ENCODE measurements at places on chromosomes 4 and X. TPM values are rescaled to one million over a fixed set of nuclear protein-coding genes. Genes with fewer than 3 reads are reported as not detected.

DNA sequence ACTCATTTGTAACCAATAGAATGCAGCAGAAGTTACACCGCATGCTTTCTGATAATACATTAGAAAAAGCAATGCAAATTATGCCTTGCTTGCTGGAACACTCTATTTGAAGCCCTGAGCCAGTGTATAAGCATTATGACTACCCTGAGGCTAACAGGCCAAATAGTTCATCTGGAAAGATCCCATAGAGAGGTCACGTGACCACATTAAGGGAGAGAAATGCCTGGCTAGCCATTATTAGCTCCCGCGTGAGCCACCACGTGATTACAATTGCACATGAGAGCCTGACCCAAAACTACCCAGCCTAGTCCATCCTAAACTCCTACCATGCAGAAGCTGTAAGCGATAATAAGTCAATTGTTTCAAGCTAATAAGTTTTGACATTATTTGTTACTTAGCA, 472.9 kb upstream of the GALNTL6 start:
- DNase-seq = no peak

DNA sequence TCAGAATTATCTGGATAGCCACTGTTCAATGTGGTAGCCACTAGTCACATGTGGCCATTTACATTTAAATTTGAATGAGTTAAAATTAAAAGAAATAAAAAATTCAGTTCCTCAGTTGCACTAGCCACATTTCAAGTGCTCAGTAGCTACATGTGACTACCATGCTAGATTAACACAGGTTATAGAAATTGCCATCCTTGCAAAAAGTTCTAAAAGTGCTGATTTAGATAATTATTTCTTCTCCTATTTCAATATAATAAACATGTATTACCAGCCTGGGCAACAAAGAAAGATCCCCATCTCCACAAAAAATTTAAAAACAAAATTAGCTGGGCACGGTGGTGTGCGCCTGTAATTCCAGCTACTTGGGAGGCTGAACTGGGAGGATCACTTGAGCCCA, 11.7 kb upstream of the STAG2 start:
- DNase-seq = no peak

Gene SPIN2A
- 3.4 TPM for polyA plus RNA-seq

DNA sequence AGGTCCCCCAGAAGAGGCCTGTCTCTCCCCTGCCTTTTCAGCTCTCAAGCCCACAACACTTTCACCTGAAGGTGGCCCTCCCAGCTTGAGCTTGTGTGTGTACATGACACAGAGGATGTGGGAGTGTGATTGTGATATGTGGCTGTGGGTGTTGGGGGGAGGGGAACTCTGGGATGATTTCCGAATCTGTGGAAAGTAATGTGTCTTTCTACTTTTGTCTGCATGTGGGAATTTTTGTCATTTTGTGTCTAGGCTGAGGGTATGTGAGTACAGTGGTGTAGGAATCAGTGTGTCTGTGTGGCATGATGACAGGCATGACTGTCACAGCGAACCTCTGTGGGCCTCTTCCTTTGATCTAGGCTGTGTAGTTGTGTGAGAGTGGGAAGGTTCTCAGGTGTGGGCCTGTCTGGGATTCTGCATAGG, 6.4 kb downstream of the SYP start:
- no peak for DNase-seq

Gene ANKRD50
- 69.0 TPM for polyA plus RNA-seq

DNA sequence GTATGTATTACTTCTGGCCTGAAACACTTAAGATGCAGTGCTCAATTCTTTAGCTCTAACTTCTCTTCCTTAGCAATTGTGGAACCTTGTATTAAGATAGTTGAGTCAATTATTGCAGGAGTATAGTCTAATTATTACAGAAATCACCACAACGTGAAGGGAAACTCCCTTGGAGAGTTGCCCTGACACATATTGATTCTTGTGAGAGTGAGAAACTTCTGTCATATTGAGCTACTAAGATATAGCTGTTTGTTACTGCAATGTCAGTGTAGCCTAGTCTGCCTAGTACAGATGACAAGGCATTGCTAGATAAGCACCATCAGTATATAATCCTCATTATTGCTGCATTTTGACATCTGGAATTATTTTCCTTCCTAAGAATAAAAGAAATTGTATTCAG, 82.7 kb upstream of the TEX13C start:
- DNase-seq = no peak

GRCh38 chr4:6093671-6094070, 75.4 kb upstream of the C4orf50 start:
- no peak for DNase-seq

GRCh38 chr4:1980561-1981041, 28.2 kb downstream of the NELFA start:
- peak; percentile 19 for DNase-seq

Gene NIPAL1
- 4.1 TPM for polyA plus RNA-seq

GRCh38 chr4:16739997-16740624, 158.3 kb downstream of the LDB2 start:
- no peak for DNase-seq

Gene AVPR2
- polyA plus RNA-seq = 0.84 TPM

- DNase-seq = no peak
These were observed 102.5 kb upstream of the NDST4 start for GRCh38 chr4:115215935-115216334.

- no peak for DNase-seq
These were observed 213.2 kb upstream of the UGT8 start for GRCh38 chr4:114385195-114385985.

DNA sequence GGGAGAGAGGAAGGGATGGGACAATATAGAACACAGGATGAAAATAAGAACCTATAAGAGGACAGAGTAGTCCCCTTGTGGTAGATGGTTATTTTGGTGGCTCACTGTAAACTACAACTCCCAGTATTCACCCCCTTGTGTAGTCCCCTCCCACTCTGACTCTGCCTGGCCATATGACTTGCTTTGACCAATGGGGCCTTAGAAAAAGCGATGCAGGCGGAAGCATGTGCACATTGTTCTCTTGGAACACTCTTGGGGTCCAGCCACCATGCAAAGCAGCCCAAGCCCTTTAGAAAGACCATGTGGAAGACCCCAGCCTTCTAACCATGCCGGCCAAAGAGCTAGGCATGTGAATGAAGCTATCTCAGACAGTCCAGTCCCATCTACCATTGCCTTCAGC, 415.0 kb downstream of the BCOR start:
- DNase-seq = no peak

GRCh38 chrX:679291-679979, 48.8 kb downstream of the SHOX start:
- DNase-seq = no peak

DNA sequence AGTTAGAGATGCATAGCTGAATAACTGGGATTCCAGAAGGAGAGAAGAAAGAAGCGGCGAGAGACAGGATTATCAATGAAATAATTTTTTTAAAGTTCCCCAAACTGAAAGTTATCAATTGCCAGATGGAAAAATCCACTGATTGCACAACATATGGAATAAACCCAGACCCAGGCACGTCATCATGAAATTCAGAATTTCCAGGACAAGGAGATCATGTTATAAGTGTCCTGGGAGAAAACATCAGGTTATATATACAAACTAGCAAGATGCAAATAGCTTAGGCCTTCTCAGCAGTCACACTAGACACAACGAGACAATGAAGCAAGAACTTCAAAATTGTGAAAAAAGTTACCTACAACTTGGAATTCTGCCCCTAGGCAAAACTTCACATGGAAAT, 200.0 kb downstream of the PALLD start:
- no peak for DNase-seq

DNA sequence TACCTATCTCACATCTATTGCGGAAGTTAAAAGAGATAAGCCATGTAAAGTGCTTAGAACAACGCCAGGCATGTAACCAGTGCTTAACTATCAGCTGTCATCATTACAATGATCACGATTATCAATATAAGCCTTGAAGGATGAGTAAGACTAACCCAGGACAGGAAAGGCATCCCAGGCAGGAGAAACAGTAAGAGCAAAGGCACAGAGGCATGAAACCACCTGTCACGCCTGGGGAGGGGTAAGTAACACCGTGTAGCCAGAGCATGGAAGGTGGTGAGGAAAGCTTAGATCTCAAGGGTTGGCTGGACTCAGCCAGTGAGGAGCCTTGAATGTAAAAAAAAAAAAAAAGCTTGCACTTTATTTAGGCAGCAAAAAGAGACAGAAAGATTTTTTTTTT, 71.7 kb upstream of the NOCT start:
- no peak for DNase-seq

Gene CENPVL2
- not detected for polyA plus RNA-seq

Gene KLHL34
- polyA plus RNA-seq = 0.10 TPM

Gene GLRA3
- polyA plus RNA-seq = 0.11 TPM

DNA sequence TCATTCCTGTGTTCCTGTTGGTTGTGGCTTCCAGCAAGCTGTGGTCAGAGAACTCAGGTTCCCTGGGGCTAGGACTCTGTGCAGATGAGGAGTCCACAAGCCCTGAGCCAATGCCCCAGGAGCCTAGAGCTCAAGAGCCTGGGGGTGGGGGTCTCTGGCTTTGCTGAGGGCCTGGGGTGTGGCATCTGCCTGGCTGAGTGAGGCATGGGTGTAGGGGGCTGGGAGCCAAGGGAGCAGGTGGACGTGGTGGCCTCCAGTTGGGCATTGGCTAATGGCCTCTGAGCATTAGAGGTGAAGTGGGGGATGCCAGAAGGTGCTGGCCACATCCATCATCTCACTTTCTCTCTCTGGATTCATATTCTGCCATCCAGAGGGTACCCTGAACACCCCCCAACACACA, 5.3 kb upstream of the MAMLD1 start:
- no peak for DNase-seq

Gene TMPRSS11D
- 0.26 TPM for polyA plus RNA-seq

GRCh38 chr4:113144091-113144490, 94.6 kb downstream of the ANK2 start:
- no peak for DNase-seq

Gene CDK16
- polyA plus RNA-seq = 113 TPM

- no peak for DNase-seq
These were observed 287.1 kb upstream of the ADGRL3 start for GRCh38 chr4:60913002-60913401.

DNA sequence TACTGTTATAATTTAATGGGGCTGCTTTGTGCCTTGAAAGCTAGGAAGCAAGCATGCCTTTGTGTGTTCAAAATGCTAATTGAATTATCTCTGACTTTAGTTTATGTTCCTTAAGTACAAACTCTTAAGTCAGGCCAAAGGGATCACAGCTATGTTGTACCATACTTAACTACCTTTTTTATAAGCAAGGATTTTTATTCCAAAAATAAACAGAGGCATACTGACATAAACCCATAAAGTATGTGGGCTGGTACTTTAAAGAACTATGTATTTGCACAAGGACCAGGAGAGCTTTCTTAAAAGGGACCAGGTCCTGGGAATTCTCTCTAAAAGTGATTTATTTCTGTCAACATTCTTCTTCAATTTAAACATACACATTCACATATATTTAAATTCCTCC, 57.8 kb upstream of the HCCS start:
- no peak for DNase-seq

Gene NALF2
- not detected for polyA plus RNA-seq

- DNase-seq = no peak
These were observed 20.9 kb upstream of the DHX15 start for GRCh38 chr4:24605216-24605615.

Gene AFM
- polyA plus RNA-seq = 0.17 TPM

DNA sequence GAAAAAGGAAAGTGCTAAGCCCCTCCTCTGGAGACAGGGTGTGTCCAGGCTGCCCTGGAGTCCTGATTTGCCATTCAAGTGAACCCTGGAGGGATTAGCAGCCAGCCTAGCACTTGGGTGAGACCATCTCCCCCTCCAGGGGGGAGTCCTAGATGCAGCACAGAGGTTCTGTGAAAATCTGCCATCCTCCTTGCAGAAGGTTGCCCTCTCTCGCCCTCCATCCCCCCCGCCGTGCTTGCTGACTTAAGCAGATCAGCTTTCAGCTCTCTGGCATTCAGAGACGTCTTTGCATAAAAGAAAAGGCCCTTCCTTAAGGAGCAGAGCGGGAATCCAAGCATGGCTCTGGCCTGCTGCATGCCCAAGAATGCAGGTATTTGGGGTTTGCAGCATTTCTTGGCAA, 102.1 kb upstream of the SCML1 start:
- no peak for DNase-seq

DNA sequence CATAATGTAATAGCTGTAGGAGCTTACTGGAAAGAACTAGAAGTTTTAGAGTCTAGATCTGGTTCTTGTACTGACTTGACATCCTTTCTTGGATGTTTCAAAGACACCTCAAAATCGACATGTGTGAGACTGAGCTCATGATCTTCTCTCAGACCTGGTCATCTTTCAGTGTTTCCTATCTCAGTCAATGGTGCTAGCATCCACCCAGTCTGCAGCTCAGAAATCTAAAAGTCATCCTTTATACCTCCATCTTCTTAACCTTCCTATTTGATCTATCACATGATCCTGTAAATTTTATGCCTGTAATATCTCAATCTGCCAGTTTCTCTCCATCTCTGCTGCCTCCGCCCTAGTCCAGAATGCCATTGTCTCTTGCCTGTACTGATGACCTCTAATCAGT, 301.9 kb upstream of the PITX2 start:
- no peak for DNase-seq

DNA sequence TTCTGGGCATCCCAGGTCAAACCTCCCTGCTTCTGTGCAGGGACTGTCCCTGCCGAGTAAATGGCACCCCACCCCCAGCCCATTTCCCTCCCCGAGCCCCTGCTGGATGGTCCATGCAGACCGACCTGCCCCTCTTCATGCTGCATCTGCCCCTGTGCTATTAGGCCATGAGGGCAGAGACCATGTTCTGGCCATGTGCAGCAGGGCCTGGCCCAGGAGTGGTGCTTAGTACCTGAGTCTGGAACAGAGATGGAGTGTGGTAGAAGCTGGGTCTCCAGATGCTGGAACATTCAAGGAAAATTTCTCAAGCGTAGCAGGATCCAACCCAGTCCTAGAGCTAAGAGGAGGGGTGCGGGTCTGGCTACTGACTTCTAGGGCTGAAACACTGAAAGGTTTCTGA, 15.3 kb upstream of the UBA1 start:
- no peak for DNase-seq

DNA sequence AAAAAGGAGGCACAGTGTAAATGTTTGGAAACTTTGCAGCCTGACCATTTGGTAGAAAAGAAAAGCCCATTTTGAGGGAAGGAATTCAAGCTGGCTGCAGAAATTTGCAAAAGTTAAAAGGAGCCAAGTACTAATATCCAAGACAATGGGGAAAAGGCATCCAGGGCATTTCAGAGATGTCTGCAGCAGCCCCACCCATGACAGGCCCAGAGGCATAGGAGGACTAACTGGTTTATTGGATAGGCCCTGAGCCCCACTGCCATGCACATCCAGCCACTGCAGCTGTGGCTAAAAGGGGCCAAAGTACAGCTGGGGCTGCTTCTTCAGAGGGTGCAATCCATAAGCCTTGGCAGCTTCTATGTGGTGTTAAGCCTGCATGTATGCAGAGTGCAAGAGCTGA, 104.9 kb downstream of the HS3ST1 start:
- no peak for DNase-seq

Gene NLGN3
- 6.4 TPM for polyA plus RNA-seq

- DNase-seq = no peak
These were observed 373.6 kb upstream of the NDST3 start for GRCh38 chr4:117660668-117661067.
